ENCODE measurements at places on chromosomes 7 and 10. TPM values are rescaled to one million over a fixed set of nuclear protein-coding genes. Genes with fewer than 3 reads are reported as not detected.

Gene EIF3B
- 174 TPM for total RNA-seq

Gene FAM25C
- total RNA-seq: not detected

Gene GNB2
- 117 TPM for total RNA-seq

Gene FBXO24
- total RNA-seq: 0.32 TPM

Gene SYT15B
- 0.36 TPM for total RNA-seq

Gene OPALIN
- total RNA-seq: not detected

Gene NACAD
- 1.4 TPM for total RNA-seq

Gene SEMA3E
- total RNA-seq: 0.46 TPM

Gene GFRA1
- total RNA-seq: 8.5 TPM

Gene TAF5
- 3.7 TPM for total RNA-seq

- H3K27me3 ChIP-seq: no peaks in the 10 kb centered on the region
- peak overlapping the region; percentile 27 for H3K27ac ChIP-seq
- H3K36me3 ChIP-seq: no peaks in the 10 kb centered on the region
- H3K4me3 ChIP-seq: no peak overlapping the region
- peaks cover 15% of the 10 kb centered on the region for H3K4me1 ChIP-seq
- DNase-seq: no peak
These were observed 166.8 kb downstream of the RGS10 start for GRCh38 chr10:119375574-119376272.

DNA sequence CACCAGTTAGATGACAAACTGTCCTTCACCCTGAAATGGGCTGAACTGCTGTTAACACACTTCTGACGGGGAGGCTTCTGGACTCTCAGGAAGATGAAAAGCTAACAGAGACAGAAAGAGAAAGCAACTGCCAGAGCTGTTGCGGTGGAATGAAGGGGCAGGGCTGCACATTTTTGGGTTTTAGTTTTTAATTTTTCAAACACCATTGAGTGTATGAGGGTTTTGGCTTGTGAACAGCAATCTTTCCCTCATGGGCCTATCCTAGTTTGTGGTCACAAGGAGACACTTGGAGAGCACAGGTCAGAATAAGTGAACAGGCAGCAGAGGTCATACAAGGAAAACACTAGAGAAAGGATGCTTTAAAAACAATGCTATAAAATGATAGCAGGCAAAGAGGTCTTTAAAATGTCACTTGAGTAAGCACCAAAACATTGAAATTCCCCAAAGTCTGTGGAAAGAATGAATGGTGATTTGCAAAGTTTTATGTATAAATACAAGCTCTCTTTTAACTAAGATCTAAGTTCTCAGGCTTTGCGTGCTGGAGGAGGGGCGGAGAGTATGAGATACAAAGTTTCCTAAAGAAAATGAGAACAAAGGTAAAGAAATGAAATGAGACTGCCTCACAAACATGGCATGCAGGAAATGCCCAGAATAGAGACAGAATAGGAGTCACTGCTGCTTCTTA is 101.4 kb upstream of the GLI3 start:
- H3K4me1 ChIP-seq: peaks cover 4% of the 10 kb centered on the region
- H3K27me3 ChIP-seq: no peaks in the 10 kb centered on the region
- no peak overlapping the region for H3K4me3 ChIP-seq

- no peaks in the 10 kb centered on the region for H3K36me3 ChIP-seq
- H3K27ac ChIP-seq: no peak overlapping the region
- no peak for DNase-seq
- H3K27me3 ChIP-seq: no peaks in the 10 kb centered on the region
- peak overlapping the region; percentile 8 for H3K4me3 ChIP-seq
These were observed 87.7 kb upstream of the PRKCQ start for GRCh38 chr10:6667679-6668270.

DNA sequence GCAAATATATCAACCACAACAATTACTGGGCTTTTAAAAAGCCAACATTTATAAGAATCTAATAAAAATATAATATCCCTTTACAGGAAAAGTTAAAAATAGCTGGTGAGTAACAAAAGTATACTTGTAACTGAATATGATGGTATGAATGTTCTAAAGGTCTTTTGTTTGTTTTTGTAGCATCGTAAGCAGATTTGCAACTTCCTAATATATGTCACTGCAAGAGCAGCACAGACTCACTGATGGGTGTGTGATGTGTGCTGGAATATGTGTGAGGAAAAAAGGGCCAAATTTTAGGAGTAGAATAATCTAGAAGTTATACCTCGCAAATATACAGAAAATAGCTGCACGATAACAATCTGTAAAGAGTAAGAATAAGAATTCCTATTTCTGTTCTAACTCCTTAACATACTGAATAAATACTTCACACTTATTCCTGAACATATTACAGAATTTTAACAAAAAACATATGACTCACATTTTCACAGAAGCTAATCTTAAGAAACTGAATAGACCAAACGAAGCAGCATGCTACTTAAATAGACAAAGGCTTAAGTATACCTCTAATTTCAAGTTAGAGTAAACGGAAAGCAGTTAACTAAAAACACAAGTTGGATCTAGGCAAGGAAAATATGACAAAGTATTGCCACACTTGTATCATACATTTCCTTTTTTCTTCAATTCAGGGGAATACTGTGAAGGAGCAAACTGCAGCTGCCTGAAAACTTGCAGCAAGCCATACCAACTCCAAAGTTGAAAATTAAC is 9.6 kb downstream of the ETV1 start:
- no peaks in the 10 kb centered on the region for H3K4me1 ChIP-seq
- H3K27ac ChIP-seq: no peak overlapping the region
- no peak overlapping the region for H3K4me3 ChIP-seq

DNA sequence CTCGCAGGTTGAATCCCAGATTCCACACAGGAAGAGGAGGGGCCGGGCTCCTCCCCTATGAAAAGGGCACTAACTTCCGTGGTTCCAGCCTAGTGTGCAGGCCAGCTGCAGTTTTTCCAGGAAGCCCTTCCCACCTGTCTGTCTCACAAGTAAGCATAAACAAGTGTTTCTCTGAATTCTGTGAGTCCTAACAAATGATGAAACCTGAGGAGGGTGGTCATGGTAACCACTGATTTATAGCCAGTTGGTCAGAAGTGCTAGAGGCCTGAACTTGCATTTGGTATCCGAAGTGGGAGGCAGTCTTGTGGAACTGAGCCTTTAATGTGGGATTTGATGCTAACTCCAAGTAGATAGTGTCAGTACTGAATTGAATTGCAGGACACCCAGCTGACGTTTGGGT is 54.7 kb upstream of the STEAP4 start:
- no peaks in the 10 kb centered on the region for H3K4me1 ChIP-seq
- H3K27me3 ChIP-seq: no peaks in the 10 kb centered on the region
- no peak overlapping the region for H3K27ac ChIP-seq
- no peak for DNase-seq
- H3K36me3 ChIP-seq: no peaks in the 10 kb centered on the region
- H3K4me3 ChIP-seq: no peak overlapping the region

DNA sequence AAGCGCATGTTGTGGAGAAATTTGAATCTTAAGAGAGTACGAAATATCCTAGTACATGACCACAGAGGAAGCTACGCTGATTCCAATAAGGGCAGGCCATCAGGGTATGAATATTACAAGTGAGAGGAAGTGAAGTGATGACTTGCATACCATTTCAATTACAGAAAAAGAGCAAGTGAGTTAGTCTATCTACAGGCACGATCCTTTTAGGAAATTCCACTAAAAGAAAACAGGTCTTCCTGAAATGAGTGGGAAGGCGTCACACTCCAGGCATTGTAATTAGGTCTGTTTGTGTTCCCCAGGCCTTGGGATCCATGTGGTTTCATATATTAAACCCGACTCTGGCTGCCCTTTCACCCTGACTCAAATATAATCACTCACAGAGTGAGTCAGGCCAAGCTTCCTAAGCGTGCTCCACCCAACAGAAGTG is 152.5 kb downstream of the SEMA3A start:
- no peaks in the 10 kb centered on the region for H3K27me3 ChIP-seq
- no peak for DNase-seq
- no peak overlapping the region for H3K4me3 ChIP-seq
- no peak overlapping the region for H3K27ac ChIP-seq
- no peaks in the 10 kb centered on the region for H3K36me3 ChIP-seq
